ENCODE measurements at places on chromosomes 1 and 21.

- no peak for DNase-seq
These were observed 4.8 kb upstream of the MMEL1 start for GRCh38 chr1:2637442-2638145.

DNA sequence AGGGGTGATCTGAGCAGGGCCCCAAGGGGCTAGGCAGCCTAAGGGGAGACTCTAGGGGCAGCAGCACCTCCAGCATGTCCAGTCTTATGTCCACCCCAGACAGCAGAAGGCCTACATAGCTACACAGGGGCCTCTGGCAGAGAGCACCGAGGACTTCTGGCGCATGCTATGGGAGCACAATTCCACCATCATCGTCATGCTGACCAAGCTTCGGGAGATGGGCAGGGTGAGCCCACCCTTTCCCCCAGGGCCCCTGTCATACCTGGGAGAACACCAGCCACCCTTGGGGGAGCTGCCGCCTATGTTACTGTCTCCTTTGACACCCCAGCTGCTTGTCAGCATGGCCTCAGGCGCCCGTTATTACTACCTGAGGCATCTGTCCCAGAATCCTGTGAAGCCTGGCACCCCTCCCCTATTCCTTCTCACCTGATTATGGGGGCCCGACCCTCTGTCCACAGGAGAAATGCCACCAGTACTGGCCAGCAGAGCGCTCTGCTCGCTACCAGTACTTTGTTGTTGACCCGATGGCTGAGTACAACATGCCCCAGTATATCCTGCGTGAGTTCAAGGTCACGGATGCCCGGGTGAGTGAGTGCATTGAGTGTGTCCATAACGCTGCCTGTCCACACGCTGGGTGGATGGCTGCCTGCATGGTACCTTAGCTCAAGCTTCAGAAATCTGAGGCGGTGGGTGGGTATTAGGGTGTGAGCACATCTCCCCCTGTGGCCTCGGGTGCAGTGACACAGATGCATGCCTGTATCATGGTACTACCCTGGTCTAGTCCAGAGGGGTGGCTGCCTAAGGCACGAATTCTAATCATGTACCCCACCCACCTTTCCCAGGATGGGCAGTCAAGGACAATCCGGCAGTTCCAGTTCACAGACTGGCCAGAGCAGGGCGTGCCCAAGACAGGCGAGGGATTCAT, 29.7 kb upstream of the KDM4A start:
- no peak for DNase-seq

- no peak for DNase-seq
These were observed 55.2 kb downstream of the FGGY start for GRCh38 chr1:59352065-59352464.

GRCh38 chr21:44706026-44706705, 5.2 kb downstream of the TSPEAR start:
- no peak for DNase-seq

DNA sequence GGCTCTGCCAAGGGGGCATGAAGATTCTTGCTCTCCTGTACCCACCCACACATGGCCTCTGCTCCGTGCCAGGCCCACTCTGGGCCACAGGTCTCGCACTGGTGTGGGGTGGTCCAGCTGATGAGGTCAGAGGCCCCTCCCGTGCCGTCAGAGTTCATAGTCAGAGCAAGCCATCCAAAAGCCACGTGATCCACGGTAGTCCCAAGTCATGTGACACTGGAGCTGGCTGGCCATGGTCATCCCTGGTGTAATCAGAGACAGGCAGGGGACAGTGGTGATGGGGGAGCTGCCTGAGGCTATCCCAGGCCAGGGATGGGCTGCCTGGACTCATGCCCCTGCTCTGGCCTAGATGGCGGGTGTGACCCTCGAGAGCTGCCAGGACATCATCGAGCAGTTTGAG, 10.5 kb downstream of the PLCH2 start:
- DNase-seq = no peak

- DNase-seq = no peak
These were observed 181.1 kb downstream of the NEK7 start for GRCh38 chr1:198337886-198338285.

DNA sequence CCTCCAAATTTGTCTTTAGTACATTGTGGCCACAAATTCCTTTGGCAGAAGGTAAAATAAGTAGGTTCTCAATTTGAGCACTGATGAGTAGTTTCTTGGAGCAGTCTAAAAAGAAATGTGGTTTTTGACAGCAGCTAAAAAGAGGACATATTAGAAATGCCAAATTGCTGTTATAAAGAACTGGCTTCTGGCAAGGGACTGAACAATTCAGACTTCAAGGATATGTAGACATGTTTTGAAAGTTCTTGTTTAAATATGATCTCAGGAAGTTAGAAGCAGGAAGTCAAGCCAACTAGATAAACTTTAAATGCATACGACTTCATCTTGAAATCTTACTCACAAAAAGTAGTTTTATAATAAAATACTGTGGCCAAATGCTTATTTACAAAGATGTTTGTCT, 18.8 kb downstream of the C1orf52 start:
- no peak for DNase-seq

DNA sequence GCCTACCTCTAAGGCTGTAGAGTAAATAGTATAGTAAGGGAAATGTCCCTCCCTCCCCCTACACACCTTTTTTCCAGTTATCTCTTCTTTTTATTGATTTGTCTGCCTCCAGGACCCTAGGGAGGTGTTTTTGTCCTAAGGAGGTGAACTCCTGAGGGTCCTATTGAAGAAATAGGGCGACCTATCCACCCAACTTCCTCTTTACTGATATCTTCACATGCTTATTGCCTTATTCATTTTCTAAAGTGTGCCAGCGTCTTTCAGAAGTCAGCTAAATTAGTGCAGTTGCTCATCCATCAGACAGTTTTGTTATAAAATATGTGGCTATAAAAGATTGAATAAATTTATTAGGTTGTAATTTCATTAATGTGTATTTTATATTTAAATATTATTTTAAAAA, 5.9 kb downstream of the BACH1 start:
- DNase-seq = no peak

GRCh38 chr1:115329965-115330364, 8.1 kb downstream of the NGF start:
- no peak for DNase-seq

DNA sequence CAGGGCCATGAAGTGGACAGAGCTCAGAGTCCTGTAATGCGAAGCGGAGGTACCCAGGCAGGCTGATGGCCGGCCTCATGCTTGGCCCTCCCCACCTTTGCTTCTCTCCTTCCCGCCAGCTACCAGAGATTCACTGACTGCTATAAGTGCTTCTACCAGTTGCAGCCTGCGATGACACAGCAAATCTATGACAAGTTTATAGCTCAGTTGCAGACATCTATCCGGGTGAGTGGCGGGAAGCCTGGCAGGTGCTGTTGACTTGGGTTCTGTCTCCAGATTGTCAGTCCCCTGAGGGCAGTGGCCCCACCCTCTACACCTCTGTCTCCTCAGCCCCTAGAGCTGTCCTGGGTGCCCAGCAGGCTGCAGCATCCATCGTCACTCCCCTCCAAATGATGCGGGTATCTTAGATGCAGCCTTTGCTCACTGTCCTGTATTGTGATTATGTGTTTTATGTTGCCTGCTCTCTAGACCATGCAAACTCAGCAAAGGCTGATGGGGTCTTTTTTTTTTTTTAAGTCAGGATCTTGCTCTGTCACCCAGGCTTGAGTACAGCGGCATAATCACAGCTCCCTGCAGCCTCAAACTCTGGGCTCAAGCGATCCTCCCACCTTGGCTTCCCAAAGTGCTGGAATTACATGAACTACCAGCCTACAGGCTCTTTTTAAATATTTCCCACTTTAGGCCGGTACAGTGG, 9.6 kb upstream of the BGLAP start:
- peak; percentile 44 for DNase-seq

DNA sequence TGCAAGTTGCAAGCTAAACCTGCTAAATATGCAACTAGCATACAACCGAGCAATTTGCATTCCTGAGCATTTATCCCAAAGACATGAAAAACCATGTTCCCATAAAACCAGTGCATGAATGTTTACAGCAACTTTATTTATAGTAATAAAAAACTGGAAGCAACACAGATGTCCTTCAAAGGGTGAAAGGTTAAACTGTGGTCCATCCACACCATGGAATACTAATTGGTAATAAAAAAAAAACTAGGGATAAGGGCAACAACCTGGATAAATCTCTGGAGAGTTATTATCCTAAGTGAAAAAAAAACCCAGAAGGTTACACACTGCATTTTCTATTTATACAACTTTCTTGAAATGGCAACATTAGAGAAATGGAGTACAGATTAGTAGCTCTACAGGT, 474.1 kb downstream of the SMYD3 start:
- no peak for DNase-seq

GRCh38 chr1:75396745-75397144, 214.2 kb downstream of the SLC44A5 start:
- DNase-seq = no peak

DNA sequence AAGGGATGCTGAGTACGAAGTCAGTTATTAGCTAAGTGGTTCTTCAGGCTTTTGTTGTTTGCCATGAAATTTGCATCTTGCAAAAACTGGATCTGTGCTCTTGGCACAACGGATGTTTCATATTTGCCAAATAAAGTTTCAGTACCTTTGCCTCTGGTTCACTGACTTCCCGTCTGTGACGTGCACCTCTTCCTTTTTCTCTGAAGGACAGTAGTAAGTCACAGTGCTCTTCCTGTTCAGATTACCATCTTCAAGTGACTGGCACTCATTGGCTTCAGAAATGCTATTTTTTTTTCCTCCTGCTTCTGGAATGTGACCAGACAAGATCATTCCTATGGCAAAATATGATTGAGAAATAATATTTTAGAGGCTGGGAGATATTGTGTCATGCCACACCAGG, 75.9 kb upstream of the GREM2 start:
- no peak for DNase-seq

GRCh38 chr1:21655748-21656147, 13.4 kb downstream of the RAP1GAP start:
- peak; percentile 71 for DNase-seq
